ENCODE measurements at places on chromosomes 5 and 9.

DNA sequence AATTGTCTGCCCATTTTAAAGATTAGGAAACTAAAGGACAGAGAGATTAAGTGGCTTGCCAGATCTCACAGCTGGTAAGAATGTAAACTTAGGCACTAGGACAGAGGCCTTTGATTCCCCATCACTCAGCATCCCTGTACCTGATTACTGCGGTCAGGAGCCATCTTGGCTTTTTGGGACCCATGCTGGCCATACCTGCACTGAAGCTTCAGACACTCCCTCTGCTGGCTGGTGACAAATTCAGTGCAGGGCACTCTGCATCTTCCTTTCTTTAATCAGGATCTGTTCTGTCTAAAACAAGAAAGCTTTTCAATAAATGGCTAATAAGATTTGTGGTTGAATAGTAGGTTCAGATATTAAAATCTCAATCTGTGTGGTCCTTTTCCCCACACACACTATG lies 215.5 kb upstream of the RORB start:
- no peak for DNase-seq

DNA sequence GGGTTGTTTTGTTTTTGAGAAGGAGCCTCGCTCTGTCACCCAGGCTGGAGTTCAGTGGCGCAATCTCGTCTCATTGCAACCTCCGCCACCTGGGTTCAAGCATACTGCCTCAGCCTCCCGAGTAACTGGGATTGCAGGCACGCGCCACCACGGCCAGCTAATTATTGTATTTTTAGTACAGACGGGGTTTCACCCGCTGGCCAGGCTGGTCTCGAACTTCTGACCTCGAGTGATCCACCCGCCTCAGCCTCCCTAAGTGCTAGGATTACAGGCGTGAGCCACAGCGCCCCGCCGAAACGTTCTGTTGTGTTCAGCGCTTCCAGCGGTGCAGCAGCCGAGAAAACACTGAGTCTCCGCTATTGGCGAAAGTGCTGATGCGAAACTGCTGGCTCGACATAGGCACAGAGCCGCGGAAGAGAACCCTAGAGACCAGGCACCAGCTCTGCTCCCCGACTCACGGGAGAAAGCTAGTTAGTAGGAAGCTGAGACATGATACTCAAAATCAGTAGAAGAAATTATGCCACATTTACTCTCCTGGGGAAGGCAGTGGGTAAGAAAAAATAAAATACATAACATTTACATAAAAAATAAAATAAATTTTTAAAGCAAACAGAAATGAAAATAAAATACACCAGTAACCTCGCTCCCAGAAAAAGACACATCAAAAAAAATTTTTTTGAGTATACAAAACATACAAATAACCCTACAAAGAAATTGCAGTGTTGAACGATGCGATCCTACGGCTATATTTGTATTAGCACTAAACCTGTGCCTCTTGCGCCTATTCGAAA lies 31.6 kb downstream of the ANXA2R start:
- DNase-seq = peak; percentile 73

GRCh38 chr9:8241201-8241600 lies 441.6 kb upstream of the DMAC1 start:
- DNase-seq = no peak

GRCh38 chr9:33161011-33161588 lies 6.0 kb downstream of the B4GALT1 start:
- DNase-seq = no peak

DNA sequence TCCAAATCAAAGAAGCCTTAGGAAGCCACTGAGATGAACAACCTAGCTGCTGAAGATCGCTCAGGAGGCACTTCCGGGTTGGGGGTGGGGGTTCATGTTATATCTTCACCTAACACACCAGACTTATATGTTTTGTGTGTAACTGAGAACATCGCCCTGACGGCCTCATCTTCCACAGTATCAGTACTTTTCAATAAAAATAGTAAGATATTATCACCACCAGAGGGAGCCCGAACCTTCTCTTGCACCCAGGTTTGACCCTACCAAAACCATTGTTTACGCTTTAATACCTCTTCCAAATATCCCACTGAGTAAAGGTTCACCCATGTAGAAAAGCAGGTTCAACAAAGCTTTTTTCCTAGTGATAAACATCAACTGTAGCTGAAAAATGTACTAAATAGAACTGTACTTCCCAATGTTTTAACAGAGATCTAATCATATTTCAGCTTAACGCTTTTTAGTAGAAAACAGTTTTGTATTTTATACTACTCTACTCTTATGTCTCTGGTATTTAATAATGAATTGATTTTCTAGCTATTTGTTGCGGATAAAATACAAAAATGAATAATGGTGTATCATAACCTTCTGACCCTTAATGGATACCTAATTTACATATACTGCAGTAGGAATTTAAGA lies 244.0 kb downstream of the EPB41L4A start:
- peak; percentile 5 for DNase-seq

DNA sequence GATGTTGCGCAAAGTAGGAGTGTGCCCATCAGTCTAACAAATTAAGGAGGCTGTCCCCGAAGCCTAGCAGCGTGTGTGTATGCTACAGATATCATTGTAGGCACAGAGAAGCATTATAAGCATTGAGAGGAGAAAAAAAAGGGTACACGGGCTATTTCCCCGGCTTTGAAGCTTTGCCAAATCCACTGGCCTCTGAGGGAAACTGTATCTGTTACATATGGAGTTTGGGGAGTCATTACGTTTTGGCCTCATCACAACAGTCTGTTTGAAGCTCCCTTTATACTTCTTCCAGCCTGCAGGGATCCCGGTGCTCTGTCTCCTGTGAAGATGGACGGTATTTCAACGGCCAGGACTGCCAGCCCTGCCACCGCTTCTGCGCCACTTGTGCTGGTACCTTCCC lies 205.9 kb downstream of the RFK start:
- DNase-seq = no peak

DNA sequence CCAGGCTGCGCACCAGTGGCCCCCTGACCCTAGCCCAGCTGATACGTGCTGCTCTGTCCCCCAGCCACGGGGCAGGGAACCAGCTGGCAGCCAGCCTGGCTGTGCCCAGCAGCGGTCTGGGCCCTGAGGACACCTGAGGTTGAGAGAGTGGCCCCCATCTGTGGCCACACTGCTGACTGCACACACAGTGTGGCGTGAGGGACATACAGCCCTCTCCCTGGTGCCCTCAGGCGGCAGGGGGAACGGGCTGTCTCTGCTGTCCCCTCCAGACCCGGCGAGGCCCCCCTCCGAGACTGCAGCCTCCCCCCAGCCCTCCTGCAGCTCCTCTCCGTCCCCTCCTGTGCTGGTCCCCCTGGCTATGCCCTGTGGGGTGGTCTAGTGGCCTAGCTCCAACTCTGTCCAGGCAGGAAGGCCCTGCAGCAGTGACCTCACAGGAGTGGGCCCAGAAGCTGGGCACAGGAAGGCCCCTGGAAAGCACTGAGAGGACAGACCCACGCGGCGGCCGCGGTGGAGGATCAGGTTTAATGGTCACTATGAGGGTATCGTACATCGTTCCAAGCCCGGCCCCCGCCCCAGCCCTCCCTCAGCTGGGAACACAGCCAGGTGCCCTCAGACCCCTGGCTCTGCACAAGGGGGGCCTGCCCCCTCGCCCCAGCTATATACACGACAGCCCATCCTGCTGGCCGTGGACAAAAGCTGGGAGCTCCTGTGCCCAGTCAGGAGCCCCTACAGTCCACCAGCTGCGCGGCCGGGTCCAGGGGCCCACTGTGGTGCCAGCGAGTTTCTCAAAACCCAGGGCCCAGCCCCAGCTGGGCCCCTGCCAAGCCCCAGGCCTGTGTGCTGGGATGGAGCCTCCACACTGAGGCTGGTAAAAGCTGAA lies 6.8 kb upstream of the ENTPD8 start:
- no peak for DNase-seq

DNA sequence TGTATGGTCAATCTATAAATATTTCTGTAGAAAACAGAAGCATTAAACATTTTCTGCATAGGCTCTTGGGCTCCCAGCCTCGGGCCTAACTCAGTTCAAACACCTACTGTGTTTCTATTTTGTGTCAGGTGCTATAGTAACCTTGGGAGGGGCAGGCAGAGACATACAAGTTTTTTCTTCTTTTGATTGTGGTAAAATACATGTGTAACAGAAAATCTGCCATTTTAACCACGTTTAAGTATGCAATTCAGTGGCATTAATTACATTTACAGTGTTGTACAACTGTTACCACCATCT lies 40.8 kb upstream of the FOXE1 start:
- DNase-seq = no peak

DNA sequence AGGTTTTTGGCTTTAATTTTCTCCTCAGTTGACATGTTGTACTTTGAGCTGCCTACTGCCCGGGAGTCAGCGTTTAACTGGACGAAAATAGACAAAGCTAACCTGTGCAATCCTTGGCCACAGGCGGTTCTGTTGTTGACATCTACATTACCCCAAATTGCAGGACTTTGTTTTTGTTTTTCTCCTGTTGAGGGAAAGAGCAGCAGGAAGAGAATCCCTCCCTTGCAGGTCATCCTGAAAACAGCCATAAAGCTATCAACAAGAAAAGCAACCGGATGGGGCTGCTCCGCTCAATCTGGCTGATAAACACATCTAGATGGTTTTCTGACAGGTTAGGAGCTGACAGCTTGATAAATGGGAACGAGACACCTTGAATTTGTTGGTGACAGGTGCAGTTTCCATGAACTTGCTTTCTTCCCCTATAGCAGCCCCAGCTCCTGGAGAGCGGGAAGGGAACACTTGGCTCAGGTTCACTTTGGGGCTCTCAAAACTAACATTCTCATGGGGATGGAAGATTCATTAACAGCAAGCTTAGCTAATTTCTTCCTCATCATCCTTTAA lies 331.5 kb downstream of the SLIT3 start:
- no peak for DNase-seq

- DNase-seq = no peak
Measured at GRCh38 chr5:151585970-151586369, 5.2 kb downstream of the FAT2 start.

DNA sequence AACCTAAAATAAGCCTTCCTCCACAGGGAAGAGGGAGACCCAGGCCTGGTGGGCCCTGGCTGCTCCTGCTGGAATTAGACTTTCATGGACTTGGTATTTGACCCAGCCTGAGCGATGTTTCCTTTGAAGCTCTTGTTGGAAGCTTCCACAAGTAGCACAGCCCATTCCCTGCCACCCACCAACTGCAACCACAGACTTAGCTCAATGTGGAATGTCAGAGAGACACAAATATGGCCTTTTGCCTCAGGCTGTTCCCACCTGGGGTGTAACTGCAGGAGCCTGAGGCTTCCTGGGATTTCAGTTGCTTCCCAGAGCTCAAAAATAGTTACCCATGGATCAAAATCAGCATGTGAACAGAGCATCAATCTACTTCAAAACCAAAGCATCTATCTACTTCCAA lies 70.3 kb upstream of the LHFPL2 start:
- DNase-seq = no peak

DNA sequence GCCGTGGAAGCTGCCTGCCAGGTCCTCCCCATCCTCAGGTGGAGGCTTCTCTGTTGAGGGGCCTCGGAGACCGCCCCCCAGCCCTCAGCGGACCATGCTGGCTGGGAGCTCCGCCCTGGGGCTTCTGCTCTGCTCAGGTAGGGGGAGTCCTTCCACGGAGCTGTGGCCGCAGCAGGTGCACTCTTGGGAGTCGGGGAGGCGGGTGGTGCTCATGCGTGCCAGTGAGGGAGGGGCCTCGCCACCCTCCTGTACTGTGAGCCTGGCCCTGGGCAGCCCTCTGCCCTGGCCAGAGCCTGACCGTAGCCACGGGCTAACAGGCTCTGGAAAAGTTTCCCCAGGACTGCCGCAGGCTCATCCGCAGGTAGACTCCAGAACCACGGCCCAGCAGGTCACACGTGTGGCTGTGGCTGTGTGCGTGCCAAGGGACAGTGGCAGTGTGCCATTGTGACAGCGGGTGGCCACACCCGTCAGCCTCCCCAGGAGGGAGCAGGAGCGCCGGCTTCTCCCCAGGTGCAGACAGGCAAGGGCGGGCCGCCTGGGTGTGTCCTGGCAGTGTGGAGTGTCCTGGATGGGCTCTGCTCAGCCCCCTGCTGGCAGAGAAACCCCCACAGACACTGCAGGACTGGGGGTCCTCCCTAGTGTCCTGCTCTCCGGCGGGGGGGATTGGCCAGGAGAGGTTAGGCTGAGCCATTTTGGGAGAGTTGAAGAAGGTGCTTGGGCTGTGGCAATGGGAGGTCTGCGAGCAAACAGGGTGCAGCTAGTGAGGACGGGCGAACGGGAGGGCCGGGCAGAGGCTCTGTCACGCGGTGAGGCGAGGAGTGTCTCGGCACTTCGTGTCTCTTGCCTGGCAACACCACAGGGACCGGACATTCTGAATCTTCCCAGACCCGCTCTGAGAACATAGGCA lies 29.5 kb downstream of the TPPP start:
- no peak for DNase-seq

- DNase-seq = no peak
Measured at GRCh38 chr5:151895660-151896030, 29.0 kb downstream of the GLRA1 start.

GRCh38 chr5:150765799-150766169 lies 7.0 kb upstream of the DCTN4 start:
- DNase-seq = no peak

GRCh38 chr5:65013166-65013565 lies 244.4 kb downstream of the CWC27 start:
- DNase-seq = no peak

DNA sequence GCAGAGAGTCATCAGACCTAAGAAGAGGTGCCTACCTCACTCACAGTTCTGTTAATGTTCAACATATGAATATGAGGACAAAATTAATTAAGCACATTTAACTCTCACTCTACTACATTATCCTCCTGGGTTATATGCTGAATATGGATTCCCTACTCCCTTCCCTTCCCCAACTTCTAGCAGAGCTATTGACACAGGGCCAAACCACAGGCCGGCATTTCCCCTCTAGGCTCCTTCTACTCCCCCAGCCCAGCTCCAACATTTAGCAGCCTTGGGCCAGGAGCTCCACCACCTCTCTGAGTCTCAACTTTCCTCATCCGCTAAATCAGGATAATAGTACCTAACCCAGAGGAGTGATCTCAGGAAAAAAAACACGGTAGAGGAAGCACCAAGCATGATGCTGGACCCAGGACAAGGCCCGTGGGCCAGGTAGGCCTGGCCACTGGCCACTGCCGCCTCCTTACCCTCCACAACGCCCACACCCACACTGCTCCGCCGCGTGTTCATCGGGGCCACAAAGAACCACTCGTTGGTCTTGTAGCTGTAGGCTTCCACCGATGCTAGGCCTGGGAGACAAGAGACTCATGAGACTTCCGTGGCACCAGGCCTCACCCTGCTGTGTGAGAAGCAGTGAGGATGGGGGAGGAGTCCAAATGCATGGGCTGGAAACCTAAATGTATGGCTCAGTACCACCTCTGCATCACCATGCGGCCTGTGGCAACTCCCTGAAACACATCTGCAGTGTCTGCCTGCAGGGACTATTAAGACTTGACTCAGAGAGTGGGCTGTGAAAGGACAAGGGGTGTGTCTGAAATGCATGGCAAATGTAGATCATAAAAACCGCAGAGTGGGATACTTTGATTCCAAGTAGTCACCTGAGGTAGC lies 98.8 kb downstream of the KLHL3 start:
- no peak for DNase-seq

Data from hippocampal formation (tissue), 2 donors.